Stimulated activated CD4-positive, alpha-beta T cell treated with anti-CD3 and anti-CD28 coated beads, Interleukin-1b, Interleukin-23, amount 100 ng/mL, for 1 hour (primary cell): ENCODE measurements at places on chromosomes 7 and 10.

DNA sequence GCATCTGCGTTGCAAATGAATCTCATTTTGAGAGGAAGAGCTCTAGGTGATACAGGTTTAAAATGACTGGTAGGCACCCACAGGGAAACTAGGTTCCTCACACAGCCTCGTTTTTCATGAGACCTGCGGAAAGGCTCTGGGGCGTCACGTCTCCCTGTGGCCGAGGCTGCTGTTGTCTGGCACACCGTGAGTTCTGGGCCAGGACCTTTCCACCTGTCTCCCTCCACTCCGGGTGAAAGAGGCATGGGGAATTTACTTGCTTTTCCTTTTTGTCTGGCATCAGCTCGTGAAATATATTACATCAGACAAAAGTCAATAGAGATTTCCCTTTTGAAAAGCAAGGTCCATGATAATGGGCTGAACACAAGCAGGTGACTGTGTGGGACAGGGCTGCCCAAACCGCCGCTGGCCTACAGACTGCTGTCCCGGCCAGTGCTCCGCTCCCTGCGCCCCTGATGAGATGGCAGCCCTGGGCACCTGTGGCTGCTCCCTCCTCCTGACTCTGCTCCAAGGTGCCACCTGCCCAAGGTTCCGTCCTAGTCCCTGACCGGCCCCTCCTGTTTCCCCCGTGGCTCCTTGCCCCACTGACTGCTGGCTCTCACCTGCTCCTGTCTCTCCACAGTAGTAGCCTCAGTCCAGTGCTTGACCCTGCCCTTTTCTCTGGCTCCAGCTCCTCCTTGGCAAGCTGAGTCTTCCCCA, 109.6 kb downstream of the NKX6-2 start:
- no peak for DNase-seq

GRCh38 chr7:148050492-148051158, 539.9 kb upstream of the C7orf33 start:
- no peak for DNase-seq

- DNase-seq: no peak
These were observed 149.5 kb downstream of the SFMBT2 start for GRCh38 chr10:7261351-7261750.

- no peak for DNase-seq
These were observed 189.5 kb downstream of the CXCL12 start for GRCh38 chr10:44195112-44196007.

- DNase-seq: no peak
These were observed 22.1 kb upstream of the CCNJ start for GRCh38 chr10:96021332-96021731.

DNA sequence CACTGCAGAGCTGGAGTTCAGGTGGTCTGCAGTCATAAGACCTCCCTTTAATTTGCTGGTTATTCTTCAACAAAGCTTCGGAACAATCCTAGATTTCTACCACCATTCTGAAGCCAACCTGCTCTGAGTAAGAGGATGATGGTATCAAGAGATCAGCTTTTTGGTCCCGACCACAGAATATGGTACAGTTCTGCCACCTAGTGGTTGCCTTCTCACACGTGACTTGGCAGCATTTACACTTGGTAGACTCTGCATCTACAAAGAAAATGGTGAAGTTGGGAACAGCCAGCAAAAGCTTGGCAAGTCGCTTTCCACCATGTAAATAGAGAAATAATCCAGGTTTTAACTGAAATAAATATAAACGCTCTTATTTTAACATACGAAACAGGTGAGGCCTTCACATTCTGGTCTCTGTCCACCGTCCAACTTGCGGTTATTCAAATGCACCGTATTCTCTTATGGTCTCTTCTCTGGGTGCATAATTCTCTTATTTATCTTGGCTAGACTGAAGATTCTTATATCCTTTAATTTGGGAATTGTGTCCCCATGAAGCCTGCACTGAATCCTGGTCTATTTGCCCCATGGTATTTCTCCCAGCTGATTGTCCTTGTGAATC, 173.9 kb upstream of the GRM3 start:
- no peak for DNase-seq

DNA sequence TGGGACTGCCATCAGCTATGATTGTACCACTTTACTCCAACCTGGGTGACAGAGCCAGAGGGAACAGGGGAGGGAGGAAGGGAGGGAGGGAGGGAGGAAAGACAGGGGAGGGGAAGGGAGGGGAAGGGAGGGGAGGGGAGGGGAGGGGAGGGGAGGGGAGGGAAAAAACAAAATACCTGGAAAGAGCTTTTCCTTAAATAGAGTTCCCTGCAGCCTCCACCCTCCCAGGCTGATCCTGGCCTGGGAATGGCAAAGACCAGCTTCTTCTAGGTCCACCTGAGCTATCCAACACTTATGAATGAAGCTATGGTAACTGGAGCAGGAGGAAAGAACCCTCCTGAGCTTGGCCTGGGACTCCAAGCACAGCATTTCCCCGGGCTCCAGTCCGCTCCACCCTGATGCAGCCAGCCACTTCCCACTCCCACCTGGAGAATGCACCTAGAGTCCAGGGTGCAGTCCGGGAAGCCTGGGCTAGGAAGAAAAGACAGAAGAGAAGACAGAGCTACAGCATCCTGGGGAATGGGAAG, 66.1 kb downstream of the GRID1 start:
- no peak for DNase-seq

DNA sequence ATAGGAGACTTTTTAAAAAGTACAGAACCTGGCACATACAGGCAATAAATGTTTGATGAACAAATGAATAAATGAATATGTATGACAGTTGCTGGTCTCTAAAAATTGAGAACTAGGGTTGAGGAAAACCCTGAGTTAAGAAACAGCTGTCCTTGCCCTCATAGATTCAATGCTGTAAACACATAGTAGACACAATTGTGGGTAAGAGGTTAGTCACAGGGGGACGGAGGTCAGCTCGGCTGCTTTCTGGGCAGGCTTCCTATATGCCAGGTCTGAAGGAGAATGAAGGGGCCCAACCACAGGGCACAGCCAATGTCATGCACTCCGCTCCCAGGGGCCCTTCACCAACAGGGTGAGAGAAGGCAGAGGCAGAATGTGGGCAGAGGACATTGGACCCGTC, 143.3 kb upstream of the RSU1 start:
- no peak for DNase-seq

DNA sequence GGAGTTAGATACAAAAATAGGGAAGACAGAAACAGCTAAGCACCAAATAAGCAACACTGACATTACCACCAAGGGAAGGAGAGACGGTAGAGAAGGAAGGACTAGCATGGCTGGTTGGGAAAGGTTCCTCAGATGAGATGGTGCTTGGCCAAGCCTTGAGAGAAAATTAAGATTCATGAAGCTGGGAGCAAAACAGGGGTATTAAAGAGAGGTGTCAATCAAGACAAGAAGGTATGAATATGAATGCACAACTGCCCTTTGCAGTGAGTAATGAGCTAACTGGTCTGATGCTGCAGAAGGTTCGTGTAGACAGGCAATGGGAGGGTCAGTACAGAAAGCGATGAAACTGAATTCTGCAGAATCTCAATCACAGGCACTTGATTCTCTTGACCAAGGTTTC, 67.7 kb downstream of the SLC37A3 start:
- no peak for DNase-seq

DNA sequence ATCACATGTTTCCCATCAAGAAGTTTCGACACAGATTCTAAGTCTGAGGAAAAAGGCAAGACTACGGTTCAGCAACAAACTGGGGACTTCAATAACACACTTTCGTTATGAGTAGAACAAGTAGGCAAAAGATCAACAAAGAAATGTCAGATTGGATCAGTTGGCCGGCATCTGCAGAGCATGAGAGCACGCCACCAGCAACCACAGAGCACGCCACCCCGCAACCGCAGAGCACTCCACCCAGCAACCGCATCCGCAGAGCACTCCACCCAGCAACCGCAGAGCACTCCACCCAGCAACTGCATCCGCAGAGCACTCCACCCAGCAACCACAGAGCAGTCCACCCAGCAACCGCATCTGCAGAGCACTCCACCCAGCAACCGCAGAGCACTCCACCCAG, 89.7 kb upstream of the FAM20C start:
- DNase-seq: no peak

- DNase-seq: no peak
These were observed 251.9 kb downstream of the REEP3 start for GRCh38 chr10:63773106-63773505.

GRCh38 chr10:117541909-117542705, 439 bp upstream of the EMX2 start:
- DNase-seq: no peak

GRCh38 chr10:47088656-47089354, 177.6 kb downstream of the PTPN20 start:
- DNase-seq: no peak

DNA sequence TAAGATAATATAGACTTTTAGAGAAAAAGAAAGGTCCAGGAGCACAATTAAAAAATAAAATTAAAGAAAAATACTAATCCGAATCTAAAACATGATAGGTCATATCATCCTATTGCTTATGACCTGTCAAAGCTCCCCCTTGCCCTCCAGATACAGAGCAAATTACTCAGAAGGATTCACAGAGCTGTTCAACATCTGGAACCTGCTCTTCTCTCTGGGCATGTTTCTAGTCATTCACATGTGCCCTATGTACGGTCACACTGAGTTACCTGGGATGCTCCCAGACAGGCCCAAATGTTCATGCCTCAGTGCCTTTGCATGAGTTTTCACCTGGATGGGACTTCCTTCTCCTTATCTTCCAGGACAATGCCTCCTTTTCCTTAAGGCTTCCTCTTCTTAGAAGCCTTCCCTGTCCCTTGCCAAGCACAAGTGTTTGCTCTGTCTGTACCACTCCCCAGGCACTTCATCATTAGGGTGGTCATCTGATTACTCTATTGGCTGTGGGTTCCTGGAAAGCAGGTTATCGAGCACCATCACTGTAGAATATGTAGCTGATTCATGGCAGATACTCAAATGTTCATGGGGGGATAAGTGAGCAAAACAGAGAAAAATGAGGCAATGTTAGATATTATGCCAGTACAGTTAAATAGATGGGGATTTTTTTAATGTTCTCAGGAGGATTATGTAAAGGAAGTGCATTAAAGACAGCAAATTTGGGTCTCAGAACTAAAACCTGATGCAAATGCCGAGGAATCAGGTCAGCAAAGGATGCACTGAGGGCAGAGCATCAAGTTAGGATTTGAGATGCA, 12.0 kb upstream of the AOAH start:
- no peak for DNase-seq

DNA sequence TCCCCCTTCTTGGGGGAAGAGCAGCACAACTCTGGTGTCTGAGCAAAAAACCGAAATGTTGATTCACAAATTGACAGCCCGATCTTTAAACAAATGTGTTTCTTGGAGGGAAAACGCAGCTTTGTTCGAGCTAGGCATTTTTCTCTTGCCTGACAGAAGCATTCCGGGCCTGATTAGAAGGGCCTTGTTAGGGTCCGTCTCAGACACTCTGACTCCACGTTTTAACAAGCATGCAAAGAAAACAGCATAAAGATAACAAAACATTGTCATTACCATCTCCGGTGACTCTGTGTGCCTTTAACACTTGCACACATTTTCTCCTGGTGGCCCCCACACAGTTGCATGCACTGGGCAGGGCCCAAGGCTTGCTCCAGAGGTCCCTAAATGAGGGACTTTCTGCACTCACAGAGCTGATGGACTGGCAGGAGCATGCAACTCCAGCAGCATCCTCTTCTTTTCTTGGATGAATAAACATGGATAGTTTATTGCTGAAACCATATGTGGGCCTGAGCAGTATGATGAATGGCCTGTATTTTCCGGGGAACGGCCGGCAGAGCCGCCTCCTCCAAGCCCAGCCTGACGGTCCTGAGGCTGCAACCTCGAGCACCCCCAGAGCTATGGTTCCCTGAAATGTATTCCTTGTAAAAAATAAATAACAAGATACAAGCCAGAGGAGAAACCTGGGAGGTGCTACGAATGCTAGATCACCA, 50.9 kb downstream of the EBF3 start:
- DNase-seq: no peak

DNA sequence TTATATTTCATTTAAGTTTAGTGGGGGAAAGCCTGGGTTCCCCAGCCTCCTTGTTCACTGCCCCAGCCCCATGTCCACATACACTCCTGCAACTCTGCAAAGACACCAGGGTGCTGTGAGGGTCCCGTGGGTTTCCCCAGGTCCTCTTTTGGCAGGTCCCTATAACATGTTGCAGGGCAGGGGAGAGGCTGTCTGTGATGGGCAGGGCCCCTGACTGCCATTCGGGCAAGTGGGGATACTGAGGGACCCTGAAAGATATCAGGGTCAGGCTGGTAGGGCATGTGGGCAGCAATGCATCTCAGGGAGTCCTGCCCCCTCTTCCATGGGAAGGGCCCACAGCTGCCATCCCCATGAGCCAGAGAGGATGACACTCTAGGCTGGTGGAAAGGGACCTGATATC, 28.4 kb downstream of the RASGEF1A start:
- no peak for DNase-seq

- DNase-seq: no peak
These were observed 6.2 kb upstream of the ITGB1 start for GRCh38 chr10:32964270-32964669.

DNA sequence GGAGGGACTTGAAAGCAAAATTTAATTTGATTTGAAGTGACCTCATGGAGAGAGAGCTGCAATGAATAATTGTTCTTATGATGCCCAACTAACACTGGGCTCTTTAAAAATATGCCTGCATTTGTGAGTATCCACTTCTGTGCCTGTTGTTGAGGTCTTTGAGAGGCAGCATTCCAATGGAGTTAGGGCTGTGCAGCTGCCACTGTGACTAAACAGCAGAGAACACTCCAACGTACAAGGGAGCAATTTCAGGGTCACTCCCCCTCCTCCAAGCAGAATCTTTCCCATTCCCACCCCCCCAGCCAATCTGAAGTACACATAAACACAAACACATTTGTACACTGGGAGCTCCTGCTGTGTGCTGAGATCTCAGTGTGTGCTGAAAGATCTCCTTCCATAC, 28.0 kb upstream of the GSAP start:
- no peak for DNase-seq

DNA sequence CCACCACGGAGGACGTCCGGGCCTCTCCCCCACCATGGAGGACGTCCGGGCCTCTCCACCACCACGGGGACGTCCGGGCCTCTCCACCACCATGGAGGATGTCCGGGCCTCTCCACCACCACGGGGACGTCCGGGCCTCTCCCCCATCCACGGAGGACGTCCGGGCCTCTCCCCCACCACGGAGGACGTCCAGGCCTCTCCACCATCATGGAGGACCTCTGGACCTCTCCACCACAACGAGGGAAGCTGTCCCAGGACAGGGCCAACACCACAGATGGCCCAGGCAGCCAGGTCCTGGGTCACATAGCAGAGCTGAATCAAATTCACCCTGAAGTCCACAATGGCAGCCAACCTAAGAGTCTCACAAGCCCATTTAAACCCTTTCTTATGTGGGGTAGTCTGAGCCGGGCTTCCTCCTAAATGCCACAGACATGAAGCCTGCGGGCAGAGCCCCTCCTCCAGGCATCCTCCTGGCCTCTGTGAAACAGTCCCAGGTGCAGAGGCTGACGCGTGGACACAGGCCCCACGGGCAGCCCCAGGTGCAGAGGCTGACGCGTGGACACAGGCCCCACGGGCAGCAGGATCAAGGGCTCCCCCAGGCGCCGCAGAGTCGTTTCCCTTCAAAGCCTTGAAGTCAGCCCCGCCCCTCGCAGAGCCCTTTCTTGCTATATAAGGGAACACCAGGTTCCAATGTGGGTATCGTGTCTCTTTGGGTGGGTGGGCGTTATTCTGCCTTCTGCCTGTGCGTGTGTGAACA, 47.0 kb downstream of the FOXL3 start:
- no peak for DNase-seq
